ENCODE measurements at places on chromosomes 2 and 18.

GRCh38 chr2:120606931-120607330 is 128.7 kb upstream of the GLI2 start:
- DNase-seq, result no peak

DNA sequence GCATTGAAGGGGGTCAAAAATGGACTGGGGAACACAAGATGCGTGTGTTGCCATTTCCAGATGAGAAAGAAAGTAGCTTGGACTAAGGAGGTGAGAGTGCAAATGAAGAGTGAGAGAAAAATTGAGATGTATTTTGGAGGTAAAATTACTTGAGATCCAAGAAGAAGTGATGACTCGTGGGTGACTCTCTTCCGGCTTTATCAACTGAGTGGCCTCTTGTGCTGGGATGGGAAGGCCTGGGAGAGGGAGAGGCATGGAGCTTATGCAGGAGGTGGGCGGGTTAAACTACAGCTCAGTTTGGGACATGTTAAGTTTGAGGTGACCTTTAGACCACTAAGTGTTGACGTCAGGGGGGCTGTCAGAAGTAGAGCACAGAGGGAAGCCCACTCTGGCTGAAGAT is 34.9 kb downstream of the SULT1C2 start:
- DNase-seq, result no peak

- DNase-seq, result no peak
Measured at GRCh38 chr2:27083410-27084296, 2.9 kb upstream of the KHK start.

GRCh38 chr2:46299365-46300263 is 2.4 kb downstream of the EPAS1 start:
- no peak for DNase-seq

GRCh38 chr2:172999641-173000386 is 75.8 kb upstream of the MAP3K20 start:
- DNase-seq, result no peak

- no peak for DNase-seq
Measured at GRCh38 chr2:144003460-144004075, 516.4 kb downstream of the ZEB2 start.

DNA sequence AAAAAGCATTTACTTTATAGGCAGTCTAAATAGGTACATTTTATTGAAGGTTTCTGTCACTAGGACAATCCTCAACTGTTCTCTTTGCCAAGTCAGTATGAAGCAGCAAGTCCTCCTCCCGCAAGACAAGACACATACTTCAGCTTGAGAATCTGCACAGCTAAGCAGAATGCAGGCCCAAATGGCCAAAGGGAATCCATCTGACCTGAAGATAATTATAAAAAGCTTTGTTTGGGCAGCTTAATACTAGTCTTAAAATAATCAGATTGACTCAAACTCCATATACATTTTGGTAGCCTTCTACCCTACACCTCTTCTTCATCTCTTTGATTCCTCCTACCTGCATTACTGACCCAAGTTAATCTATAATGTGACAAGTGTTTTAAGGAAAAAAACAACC is 1.8 kb downstream of the LANCL1 start:
- DNase-seq, result no peak

GRCh38 chr2:195864316-195864715 is 204.3 kb downstream of the DNAH7 start:
- no peak for DNase-seq

DNA sequence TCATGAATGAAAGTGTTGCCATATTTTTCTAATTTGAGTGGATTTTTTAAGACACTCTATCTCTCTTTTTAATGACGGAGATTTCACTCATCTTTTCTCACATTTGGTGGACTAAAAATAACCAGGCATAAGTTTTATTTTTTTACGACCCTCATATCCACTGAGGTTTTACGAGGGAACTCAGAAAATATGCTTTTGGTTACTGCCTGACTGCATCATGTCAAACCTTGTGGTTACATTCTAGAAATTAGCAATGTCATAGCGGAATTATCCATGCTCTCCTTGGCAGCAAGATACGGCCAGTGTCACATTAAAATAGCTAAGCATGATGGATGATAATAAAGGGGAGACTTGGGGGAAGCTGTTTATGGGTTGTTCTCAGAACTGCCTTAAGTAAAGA is 428.6 kb upstream of the FSHR start:
- no peak for DNase-seq

DNA sequence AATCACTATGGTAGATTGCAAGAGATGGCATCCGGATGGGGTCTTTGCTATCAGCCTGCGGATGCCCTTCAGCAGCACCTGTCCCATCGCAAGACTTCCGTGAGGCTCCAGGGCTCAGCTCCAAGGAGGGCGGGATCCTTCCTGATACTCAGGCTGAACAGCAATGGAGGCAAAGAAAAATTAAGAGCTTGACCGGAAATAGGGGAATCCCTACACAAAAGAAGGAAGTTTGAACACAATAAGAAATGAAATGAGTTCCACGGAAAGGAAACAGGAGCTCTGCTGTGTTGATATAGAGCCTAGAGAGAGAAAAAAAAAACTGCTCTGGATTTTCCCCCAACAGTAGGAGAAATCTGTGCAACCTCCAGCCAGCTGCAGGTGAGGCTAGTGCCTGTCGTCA is 91.9 kb downstream of the ARL4C start:
- no peak for DNase-seq

GRCh38 chr18:9697121-9697520 is 11.0 kb upstream of the RAB31 start:
- no peak for DNase-seq

GRCh38 chr2:203431391-203432185 is 103.4 kb downstream of the ABI2 start:
- DNase-seq, result no peak

DNA sequence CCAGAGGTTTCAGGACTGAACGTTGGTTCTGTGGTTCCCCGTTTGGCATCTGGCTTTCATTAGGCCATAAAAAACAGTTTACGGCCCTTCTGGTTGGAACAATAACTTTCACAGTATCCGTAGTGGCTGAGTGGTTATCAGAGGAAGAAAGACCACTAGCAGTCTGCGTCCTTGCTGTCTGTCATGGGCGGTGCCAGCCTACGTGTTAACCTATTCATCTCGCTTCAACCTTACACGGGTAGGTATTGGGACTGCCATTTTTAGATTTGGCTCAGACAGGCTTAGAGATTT is 42.6 kb upstream of the ROCK2 start:
- no peak for DNase-seq

DNA sequence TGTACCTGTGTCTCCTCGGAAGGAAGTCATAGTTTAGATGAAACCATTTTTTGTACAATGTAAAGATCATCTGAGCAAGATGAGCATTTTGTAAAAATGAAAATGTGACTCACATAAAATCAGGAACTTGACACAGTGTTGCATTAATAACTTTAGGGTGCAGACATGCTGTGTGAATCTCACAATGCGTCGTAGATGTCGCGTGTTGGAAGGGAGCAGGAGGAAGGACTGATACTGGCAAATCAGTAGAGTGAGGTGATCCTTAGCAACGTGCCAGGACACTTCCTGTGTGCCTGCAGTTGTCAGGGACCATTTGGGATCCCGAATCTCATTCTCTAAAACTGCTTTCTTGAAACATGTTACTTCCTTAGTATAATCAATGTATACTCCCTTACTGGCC is 103.1 kb downstream of the SH3BP4 start:
- no peak for DNase-seq

GRCh38 chr2:99726691-99727090 is 236.9 kb upstream of the REV1 start:
- no peak for DNase-seq

DNA sequence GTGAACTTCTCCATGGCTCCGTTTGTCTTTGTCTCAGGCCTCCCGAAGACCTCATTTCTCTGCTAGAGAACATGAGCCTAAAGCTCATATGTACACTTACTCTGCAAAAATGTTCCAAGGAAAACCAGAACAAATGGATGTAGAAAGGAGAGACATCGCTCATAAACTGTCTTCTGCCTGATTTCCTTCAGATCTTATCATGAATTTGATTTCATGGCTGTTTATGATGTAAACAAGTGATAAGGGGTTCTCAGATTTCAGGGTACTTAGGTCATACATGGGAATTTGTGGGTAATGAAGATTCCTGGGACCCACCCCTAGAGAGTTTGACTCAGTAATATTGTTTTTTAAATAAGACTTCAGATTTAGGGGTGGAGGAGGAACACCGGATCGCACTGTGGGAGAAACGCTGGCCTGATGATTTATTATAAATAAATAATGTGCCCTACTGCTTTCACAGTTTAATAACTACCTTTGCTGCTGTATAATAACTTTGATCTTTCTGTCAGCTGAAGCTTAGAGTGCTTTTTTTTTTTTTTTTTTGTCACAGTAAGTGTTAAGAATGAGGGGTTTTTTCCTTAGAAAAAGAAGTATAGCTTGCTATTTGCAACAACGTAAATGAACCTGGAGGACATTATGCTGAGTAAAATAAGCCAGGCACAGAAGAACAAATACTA is 14.9 kb downstream of the AOX1 start:
- no peak for DNase-seq

DNA sequence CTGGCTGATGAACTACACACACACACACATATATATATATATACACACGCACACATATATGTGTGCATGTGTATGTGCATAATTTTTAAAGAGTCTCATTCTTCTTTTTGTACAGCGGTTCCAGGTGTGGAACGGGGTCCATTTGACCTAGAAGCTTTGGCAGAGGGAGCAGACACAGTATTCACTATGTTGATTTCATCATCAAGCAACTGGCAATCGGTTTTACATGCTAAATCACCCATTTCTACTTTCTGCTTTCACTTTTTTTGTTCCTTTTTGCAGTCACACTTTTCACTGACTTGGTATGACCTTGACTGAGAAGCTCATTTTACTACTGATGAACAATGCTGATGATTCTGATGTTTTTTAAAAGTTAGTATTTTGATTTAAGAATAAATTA is 63.0 kb upstream of the PGAP1 start:
- no peak for DNase-seq

- no peak for DNase-seq
Measured at GRCh38 chr18:22193466-22193865, 24.1 kb downstream of the GATA6 start.

DNA sequence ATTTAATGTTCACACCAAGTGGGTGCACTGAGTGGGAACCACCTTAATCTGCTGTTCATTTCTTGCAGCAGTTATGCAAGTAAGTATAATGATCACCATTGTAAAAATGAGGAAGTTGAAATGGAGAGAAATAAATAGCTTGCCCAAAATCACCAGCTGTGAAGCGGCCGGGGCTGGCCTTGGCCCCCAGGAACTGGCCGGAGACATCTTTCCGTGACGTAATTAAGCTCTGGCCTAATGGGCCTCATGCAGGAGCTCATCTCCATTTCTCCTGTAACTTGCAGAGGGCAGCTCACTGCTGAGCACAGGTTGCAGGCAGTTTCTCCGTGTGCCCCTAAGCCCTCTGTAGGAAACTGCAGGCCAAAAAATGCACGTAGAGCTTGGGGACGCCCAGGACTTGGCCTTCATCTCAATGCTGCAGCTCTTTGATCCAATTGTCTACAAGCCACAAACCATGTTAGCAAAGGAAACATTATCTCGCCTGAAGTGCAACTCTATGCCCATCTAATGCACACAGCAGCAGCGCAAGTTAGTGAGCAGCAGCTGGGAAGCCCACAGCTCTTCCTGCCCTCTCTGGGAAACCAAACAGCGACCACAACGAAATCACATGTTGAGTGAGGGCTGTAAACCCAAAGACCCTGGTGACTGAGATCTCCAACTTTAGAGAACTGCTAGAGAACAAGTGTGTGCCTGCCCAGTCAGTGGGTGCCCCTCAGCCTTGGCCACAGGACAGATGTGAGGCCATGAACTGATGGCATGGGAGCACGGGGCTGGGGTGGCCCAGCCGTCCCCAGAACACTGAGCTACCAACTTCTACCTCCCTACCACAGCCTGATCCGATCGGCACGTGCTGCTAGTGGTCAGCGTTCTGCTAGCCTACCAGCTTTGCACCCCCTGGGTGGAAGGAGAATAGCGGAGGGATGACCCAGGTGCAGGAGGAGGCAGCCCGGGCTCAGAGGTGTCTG is 28.8 kb downstream of the APCDD1 start:
- DNase-seq, result no peak

DNA sequence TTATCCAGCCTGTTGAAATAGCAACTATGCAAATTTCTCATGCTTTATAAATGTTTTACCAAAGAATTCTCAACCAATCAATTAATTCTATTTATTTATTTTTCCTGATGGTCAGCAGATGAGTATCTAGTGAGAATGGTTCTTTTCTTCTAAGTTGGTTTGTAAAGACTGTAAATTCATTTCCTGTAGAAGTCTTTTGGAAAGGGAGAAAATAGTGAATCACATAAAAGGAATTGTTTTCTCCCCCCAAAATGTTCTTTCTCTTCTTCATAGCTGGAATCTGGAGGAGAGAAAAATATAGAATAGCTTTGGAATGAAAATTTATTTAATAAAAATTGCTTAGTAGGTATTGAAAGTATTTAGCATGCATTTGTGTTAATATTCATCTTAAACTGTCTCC is 836.1 kb upstream of the ZEB2 start:
- DNase-seq, result no peak

- DNase-seq, result no peak
Measured at GRCh38 chr2:150846691-150847090, 359.2 kb upstream of the RND3 start.

- DNase-seq, result no peak
Measured at GRCh38 chr18:68608851-68609490, 105.9 kb downstream of the TMX3 start.

DNA sequence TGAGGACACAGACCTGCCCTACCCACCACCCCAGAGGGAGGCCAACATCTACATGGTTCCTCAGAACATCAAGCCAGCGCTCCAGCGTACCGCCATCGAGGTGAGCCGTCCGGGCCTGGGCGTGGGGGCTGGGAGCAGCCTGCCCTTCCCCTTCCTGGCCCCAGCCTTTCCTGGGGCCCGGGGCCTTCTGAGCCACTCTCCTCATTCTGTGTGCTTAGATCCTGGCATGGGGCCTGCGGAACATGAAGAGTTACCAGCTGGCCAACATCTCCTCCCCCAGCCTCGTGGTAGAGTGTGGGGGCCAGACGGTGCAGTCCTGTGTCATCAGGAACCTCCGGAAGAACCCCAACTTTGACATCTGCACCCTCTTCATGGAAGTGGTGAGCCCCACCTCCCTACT is 157.9 kb downstream of the DYSF start:
- DNase-seq, result no peak

DNA sequence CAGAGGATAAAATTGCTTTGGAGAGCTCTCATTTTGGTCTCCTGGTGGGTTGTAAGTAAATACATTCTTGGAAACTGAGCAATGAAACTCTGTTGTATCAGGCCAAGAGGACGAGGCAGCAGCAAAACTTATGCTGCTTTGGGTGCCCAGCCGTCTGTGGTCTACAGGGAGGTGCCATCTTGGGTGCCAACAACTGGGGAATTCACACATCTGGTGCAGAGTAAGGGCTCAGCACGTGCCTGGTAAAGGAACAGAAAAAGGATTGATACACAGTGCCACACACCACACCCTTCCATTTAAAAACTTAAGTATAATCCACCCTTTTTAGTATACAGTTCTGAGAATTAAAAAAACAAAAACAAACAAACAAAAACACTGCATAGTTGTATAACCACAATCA is 221.9 kb downstream of the TSN start:
- no peak for DNase-seq

- no peak for DNase-seq
Measured at GRCh38 chr2:31109633-31110192, 28.5 kb downstream of the GALNT14 start.

Measured in stimulated activated CD8-positive, alpha-beta memory T cell treated with anti-CD3 and anti-CD28 coated beads, Interleukin-2, amount 100 ng/mL, for 48 hours (primary cell).